ENCODE measurements at places on chromosomes 6 and 20.

DNA sequence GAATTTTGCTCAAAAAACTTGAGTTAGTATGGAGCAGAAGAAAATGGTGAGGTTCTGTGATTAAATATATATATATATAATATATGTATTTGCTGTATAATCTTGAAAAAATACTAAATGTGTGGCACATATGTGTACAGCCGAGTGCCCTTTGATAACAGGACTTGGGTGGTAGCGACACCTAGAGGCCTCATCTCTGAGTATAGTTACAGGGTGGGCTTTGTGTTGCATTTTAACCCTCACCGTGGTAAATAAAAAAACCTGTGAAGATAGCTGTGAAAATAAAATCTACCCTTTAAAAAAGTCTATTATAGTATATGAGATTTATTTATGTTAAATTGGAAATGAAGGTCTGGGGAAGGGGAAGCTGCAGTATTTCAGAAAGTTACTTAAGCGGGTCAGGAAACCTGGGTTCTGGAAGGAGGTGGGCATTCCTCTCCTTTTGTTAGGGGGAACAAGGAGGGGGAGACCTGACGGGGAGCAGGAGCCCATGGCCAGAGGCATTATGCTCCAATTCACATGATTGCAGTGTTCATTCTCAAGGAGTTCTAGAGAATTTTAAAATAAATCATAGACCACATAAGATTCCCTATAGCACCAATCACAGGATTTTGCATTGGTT, 82.7 kb downstream of the SH3BGRL2 start:
- peak; percentile 24 for DNase-seq

- DNase-seq, result no peak
These were observed 40.1 kb downstream of the TRAF3IP2 start for GRCh38 chr6:111565326-111566221.

GRCh38 chr6:106549521-106549920, 79.8 kb downstream of the RTN4IP1 start:
- no peak for DNase-seq

GRCh38 chr20:37397076-37397953, 51.4 kb downstream of the SRC start:
- no peak for DNase-seq

- DNase-seq, result peak; percentile 20
These were observed 667 bp downstream of the STX11 start for GRCh38 chr6:144150710-144151657.

DNA sequence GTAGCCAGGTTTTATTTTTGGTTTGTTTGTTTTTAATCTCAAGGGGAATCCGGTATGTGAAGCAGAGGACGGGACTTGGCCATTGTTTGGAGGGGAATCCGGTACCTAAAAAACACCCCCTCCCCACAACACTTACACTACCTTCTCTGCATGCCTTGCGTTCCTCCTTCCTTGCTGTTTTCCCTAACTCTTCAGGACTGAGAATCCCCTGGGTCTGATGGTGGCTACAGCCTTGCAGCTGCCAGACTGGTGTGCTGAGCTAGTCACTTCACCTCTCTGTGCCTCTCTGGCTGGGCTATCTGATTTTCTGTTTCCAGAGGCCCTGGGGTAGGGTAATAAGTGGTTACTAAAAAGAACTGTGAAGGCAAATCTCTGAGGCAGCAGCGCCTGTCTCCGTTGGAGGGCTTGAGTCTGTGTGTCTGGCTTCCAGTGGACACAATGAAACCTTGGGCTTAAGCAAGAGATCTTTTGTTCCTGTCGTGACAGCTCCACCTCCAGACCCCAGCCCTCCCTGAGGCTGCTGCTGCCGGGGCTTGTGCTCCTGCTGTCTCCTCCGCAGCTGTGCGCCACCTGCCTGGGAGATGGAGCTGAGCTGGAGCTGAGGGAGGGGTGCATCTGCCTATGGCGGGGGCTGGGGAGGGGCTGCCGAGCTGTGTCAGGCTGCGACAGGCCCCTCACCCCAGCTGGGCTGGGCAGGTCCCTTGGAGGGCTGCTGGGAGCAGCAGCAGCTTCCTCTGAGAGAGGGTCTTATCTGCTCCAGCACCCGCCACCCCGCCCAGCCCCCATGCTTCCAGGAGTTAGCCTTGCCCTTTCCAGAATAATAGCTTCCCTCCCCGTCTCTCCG, 65.8 kb upstream of the CCDC167 start:
- DNase-seq, result no peak

GRCh38 chr20:44552568-44552949, 29.8 kb upstream of the PKIG start:
- no peak for DNase-seq

- no peak for DNase-seq
These were observed 532.3 kb downstream of the MAFB start for GRCh38 chr20:40156600-40157317.

DNA sequence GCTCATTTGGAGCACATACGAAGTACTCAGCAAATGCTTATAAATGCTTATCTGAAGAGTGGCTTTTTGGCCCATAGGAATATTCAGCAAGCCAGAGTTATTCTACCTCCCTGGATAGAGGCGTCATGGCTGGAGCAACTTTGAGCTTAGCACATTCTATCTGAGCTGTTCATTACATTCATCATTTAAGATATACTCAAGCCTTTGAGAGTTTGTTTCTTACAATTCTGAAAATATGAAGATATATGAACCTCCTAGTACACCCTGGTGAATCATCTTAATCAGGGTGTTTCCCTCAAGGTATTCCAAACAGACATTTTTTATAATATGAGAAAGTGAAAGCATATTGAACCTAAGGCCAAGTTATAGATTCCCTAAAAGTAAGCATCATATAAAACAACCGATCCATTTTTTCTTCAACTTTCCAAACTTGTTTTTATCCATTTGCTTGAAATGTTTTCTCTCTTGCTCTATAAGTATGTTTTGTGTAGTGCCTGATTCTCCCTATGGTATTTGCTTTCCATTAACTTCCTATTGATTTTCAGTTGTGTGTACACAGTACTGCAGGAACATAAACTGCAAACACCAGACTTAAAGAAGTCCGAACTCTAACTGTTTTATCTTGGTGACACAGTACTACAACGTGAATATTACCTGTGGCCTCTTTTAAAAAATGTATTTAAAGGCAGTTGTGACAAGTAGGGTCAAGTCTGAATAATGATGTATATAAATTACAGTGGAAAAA, 139.7 kb upstream of the PTPRK start:
- no peak for DNase-seq

DNA sequence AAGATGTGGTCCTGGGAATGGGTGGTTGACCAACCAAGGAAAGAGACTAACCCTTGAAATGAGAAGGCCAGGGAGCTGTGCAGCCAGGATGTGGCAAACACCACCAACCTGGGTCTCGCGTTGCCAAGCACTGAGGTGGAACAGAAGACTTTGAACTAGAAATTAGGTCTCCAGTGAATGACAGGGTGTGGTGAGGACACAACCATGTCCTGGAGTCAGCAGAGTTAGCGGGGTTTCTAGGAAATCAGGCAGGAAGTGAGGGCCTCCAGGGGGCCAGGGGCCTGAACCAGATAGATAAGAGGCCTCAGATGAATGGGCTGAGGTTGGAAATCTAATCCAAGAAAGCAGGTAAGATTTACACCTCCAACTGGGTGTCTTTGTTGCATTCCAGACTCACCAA, 353.3 kb upstream of the ARID1B start:
- DNase-seq, result no peak

DNA sequence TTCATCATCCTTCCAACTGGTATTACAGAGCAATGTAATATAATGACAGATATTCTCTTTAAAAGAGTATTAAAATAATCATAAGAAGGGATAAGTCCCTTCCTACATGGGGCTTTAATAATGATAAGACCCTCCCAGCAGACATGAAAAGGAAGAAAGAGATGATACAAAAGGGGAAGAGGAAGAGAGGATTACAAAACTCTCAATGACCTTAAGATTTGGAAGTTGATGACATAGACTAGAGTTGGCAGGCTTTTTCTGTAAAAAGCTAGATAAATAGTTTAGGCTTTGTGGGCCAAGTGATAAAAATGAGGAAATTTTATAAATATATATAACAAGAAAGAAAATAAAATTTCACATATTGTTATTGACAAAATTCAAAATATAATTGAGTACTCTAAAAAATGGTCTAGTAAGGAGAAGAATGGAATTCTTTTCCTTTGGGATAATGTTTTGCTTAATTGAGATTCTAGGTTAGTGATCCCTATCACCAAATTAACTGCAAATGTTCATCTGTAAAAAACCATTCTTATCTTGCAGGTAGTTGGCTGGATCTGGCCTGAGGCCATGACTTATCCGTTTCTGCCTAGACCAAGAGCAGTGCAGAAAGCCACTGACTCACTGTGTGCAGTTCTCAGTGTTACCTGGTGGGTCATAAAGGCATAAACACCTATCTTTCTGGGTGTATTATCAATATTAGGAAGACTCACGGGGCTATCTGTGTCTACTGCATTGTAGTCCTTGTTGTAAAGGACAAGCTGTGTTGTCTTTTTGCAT, 11.0 kb downstream of the RIPOR2 start:
- DNase-seq, result no peak

- no peak for DNase-seq
These were observed 93.2 kb downstream of the NKAIN2 start for GRCh38 chr6:123896869-123897268.

DNA sequence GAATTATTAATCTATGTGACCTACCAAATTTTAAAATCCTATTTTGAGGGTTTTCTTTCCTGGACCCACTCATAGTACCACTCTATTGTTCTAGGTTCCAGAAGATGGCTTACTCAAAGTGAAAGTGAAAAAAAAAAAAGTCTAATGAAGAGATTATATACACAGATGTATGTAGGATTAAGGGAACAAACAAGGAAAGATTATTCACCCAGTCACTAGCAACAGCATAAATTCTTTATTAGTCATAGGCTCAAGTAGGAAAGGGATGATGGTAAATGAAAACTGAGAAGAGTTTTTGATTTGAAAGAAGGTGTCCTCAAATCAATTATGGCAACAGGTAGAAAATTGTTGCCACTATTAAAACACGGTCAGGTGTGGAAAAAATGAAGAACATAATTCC, 923.7 kb downstream of the TBC1D32 start:
- no peak for DNase-seq

GRCh38 chr6:160960839-160961238, 30.7 kb upstream of the MAP3K4 start:
- DNase-seq, result no peak

GRCh38 chr20:62121776-62122653, at the start of gene LSM14B:
LSM14B (plus strand) TSS chr20:62122475; CDS start chr20:62122667, 192 bp downstream.
- peak; percentile 87 for DNase-seq

DNA sequence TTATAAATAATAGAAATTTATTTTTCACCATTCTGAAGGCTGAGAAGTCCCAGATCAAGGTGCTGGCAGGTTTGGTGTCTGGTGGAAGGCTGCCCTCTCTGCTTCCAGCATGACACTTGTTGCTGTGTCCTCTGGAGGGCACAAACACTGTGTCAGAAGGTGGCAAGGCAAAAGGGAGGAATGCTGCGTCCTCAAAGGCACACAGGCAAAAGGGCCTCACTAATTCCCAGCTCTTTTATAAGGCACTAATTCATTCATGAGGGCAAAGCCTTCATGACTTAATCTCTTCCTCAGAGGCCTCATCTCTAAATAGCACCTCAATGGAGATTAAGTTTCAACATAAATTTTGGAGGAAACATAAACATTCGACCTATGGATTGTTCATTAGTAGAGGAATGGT, 209.5 kb upstream of the SMLR1 start:
- DNase-seq, result no peak

GRCh38 chr6:113433335-113433991, 423.7 kb upstream of the MARCKS start:
- DNase-seq, result no peak

DNA sequence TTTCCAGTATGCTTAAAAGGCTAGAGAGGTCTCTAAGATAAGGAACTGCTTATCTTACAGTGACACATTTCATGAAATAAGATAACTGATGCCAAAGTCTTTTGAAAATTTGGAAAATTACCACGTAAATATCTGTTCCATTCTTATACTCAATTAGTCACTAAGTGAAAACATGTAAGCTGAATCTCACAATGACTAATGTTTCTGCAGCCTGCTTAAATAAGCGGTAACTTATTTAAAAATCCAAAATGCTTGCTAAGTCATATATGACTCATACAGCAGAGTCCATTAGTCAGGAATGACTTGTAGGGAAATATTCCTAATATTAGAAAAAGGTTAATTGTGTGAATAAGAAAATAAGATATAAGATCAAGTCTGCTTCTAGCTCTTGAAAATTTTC, 27.8 kb upstream of the LGSN start:
- no peak for DNase-seq

GRCh38 chr20:43017241-43018030, 172.3 kb downstream of the PTPRT start:
- DNase-seq, result no peak

- DNase-seq, result no peak
These were observed 9.8 kb upstream of the ZNFX1 start for GRCh38 chr20:49287555-49288249.

DNA sequence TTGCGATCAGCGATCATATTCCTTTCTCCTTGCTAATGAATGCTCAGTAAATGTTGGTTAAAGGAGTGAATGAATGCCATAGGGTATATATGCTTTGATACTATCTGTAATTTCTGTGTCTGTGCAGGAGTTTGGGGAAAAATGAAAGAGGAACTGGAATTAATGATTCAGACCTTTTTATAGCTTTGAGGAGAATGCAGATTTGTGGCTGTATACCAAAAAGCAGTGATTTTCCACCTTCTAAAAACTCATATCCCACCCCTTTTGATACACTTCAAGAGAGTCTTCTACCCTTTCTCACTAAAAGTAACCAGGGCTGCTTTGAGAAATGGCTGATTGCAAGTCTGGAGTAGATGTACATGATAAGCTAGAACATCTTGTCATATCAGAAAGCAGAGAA, 26.6 kb upstream of the SUMO4 start:
- no peak for DNase-seq

- DNase-seq, result no peak
These were observed 99.0 kb upstream of the KCNG1 start for GRCh38 chr20:51121901-51122412.

DNA sequence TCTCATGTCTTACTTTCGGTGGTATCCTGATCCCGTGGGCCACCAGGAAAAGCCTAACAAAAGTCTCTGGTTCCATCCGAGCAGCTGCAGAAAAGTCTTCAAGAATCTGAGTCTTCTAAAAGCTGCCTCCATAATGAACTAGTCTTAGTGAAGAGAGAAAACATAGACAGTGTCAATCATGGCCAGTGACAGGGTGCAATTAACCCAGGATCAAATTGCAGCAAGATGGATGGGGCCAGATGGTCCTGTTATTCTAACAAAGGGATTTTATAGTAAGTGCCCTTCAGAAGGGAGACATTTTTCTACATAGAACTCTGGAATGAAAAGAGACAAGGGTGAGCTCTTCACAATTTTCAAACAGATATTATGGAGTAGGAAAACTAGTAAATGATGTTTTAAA, 281.6 kb upstream of the ZFP64 start:
- DNase-seq, result no peak

GRCh38 chr6:81767163-81767891, 14.8 kb upstream of the TENT5A start:
- DNase-seq, result no peak

DNA sequence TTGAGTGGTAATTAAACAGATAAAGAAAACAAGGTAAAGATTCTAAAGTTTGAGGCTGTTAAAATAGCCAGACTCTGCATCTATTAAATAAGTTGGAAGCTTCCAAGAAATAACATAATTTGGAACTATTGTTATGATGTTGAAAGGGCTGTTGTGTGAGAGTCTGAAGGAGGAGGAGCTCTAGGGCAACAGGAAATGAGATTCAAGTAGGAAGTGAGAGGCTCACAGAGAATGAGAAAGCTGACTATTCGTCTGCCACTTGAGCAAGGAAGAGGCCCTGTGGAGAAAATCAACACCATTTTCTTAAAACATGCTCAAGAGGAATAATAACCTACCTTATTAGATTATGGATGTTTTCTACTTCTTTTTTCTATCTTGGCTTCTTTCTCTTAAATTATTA, 185.2 kb downstream of the SLC24A3 start:
- DNase-seq, result no peak

- no peak for DNase-seq
These were observed 8.0 kb upstream of the RAET1E start for GRCh38 chr6:149905911-149906371.

All from stimulated activated CD8-positive, alpha-beta memory T cell treated with anti-CD3 and anti-CD28 coated beads, Interleukin-15, amount 100 ng/mL, for 1 hour (primary cell).